ENCODE measurements at places on chromosomes 4 and X.

DNA sequence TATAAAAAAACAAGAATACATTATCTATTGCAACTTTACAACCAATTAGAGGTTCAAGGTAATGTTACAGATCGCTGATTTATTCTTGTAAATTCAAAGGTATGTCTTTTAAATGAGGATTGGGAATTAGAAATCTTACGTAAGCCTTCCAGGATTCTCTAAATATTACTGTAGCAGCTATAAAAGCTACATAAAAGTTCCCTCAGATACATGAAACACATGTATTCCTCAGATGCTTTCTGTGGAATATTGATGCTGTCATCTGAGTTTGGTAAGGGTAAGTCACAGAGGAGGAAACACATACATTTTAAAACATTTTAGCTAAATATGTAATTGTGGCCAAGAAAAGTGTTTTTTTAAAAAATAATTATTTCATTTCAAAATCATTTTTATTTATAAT lies 3.4 kb downstream of the AFP start:
- DNase-seq = no peak

DNA sequence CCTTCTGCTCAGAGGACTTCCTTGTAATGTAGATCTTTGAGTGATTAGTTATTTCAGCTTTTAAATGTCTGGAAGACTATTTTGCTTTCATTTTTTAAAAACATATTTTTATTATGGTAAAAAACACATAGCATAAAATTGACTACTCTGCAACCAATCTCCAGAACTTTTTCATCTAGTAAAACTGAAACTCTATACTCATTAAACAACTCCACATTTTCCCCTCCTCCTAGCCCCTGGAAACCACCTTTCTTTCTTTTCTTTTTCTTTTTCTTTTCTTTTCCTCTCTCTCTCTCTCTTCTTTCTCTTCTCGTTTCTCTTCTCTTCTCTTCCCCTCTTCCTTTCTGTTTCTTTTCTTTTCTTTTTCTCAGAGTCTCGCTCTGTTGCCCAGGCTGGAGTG lies 230.6 kb downstream of the DLG3 start:
- DNase-seq = no peak

- no peak for DNase-seq
These were observed 326.7 kb downstream of the STK32B start for GRCh38 chr4:5378002-5378401.

- no peak for DNase-seq
These were observed 42.5 kb downstream of the ZBTB49 start for GRCh38 chr4:4332529-4332928.

- DNase-seq = no peak
These were observed 723 bp downstream of the WDFY3 start for GRCh38 chr4:84965553-84966381.

DNA sequence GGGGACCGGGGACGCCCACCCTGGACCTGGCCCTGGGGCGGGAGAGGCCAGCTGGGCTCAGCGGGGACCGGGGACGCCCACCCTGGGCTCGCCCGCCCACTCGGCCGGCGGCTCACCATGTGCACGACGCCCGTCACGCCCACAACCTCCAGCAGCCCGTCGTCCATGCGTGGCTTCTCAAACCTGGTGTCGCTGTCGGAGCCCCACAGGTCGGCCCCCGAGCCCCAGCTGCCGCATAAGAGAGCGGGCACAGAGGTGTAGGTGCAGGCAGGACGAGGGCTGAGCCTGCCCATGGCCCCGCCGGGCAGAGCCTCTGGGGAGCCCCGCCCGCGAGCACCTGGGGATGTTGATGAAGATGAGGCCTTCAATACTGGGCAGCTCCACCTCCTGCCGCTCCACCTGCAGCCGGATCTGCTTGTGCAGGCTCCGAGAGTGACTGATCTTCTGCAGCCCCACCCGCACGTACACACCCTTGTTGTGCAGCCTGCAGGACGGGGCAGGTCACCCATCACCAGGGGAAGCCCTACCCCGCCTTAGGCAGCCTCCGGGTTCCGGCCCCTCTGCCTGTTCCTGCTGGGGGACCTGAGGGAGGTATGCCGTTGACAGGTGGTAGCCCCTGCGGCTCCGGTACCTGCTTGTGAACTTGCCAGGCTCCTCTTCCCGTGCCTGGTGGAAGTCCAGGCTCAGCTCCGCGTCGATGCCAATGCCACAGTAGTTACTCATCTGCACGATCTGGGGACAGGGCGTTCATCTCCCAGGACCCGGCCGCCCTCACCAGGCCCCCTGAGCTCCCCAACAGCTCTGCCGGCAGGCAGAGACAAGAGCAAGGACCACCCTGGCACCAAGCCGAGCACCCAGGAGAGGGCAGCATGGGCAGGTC lies 11.8 kb downstream of the DGKQ start:
- no peak for DNase-seq

DNA sequence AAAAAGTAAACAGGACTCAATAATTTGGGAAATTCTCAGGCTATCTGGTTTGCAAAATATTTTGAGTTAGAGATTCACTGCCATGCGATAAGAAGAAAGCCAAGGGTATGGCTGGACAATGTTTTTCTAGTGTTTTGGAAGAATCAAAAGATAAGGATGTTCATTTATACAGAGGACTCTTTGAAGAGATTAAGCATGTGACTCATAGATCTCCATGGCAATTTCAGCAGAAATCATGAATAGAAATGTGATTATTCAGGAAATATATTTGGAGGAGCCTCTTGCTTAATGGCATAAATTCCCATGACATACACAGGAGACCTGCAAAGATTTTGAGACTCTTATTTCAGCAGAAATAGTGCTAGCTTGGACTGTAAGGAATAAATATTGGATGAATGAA lies 16.7 kb upstream of the FRAS1 start:
- no peak for DNase-seq

DNA sequence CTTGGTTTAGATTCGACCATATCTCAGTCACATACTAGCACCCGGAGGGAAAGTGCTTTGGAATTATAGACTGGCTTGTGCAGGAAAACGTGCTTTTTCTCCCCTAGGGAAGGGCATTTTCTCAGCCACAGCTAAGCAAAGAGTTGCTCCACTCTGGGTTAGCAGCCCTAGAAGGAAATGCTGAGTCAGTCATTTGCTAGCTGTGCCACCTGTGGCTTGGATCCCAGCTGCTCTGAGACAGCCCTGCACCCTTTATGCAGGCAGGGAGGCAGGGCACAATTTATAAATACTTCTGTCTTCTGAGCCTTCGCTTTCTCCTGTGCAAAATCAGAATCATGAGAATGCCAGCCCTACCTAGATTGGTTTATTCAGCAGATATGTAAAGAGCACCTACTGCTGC lies 1.3 kb upstream of the USP51 start:
- DNase-seq = no peak

DNA sequence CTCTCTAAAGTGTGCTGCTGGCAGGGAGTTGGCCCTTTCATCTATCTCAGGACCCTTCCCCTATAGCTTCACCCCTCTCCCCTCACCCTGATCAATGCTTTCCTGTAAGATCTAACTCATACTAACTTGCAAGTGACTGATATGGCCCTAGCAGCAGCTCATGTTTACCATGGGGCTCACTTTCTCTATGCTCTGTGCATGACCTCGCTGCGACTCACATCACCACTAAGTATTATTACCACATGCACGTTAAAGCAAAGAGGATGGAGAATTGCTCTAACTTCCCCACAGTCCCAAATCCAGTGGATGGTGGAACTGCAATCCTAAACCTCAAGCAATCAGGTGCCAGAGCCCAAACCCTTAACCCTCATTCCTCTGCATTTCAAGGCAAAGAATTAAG lies 626.6 kb downstream of the MID1IP1 start:
- no peak for DNase-seq

GRCh38 chr4:17327591-17327990 lies 184.3 kb downstream of the QDPR start:
- DNase-seq = no peak

- DNase-seq = no peak
These were observed 29.2 kb upstream of the CCNI start for GRCh38 chr4:77104791-77105540.

DNA sequence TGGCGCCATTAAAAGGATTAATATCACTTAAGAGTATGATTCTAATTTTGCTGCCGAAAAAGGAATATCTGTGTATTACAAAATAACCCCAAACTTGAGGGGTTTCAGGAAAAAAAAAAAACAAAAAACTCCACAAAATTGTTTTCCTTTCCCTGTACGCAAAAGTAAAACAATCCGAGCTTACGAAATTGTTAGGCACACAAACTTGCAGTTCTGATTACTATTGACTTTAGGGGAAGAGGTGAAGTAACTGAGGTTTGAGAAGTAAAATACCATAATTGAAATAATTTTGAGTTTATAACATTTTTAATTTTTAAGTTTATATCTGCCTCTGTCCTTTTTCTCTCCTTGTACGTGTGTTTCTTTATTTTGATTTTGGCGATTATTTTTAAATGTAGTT lies 64.8 kb downstream of the USP9X start:
- no peak for DNase-seq

DNA sequence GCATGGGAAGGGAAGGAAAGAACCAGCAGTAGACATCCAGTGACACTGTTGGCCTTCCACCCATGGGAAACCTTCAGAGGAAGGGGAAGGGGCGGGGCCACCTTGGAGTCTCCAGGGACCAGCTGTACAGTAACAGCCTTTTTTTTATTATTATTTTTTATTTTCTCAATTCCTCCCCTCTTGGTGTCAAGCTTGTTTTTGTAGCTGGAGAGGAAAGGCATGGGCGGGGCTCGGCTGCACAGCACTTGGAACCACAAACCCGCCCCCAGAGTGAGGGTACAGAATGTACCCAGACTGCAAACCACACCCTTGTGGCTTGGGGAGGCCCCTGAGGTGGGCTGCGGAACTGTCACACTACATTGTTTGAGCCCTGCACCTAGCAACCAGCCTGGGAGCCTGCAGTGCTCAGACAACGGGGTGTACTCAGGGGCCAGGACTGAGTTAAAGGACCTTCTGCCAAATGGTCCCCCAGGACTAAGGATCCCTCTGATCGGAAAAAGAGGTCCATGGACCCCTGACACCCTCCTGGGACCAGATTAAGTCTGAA lies 45.7 kb downstream of the PRPS1 start:
- DNase-seq = peak; percentile 78

- DNase-seq = no peak
These were observed 206.9 kb downstream of the GLUD2 start for GRCh38 chrX:121254336-121254735.

- no peak for DNase-seq
These were observed 59.2 kb upstream of the ZC4H2 start for GRCh38 chrX:65035446-65035770.

GRCh38 chr4:1478766-1479355 lies 72.6 kb upstream of the NKX1-1 start:
- DNase-seq = no peak

GRCh38 chrX:120456973-120457372 lies 12.1 kb downstream of the LAMP2 start:
- no peak for DNase-seq

DNA sequence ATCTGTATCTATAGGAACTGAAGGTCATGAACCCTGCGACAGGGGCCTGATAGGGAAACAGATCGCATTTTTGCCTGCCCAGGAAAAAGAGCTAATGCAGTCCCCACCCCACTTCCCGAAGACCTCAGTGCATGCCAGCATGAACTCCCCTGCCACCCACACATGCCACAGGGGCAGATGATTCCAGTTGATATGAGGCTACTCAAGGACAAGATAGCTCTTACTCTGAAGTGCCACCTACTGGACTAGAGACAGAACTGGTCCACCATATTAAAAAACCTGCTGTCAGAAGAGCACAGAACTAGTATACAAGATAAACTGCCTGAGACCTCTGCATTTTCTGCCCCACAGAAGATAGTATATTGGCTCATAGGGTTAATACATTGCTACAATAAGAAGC lies 68.0 kb downstream of the YIPF7 start:
- no peak for DNase-seq

DNA sequence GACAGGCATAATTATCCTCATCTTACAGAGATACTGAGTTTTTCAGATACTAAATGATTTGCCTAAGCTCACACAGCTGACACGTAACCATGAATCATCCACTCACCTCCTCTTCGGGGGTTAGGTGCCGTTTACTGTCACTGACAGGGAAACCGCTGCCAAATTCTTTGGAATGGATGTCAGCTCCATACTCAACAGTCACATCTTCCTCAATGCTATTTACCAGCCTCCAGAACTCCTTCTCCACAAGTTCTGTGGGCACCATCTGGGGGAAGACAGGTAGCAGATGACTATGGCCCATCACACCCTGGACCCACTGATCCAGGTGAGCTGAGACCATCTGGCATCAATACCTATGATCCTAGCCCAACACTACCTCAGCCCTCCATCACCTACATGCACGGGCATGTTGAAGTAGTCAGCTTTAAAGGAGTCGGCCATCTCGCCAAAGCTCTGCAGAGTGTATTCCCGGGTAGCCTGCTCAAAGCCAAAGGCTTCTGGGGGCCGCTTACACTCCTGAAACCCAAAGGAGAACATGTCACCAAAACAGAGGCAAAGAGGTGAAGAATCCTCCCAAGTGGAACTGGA lies 13.5 kb downstream of the KDM5C start:
- no peak for DNase-seq

DNA sequence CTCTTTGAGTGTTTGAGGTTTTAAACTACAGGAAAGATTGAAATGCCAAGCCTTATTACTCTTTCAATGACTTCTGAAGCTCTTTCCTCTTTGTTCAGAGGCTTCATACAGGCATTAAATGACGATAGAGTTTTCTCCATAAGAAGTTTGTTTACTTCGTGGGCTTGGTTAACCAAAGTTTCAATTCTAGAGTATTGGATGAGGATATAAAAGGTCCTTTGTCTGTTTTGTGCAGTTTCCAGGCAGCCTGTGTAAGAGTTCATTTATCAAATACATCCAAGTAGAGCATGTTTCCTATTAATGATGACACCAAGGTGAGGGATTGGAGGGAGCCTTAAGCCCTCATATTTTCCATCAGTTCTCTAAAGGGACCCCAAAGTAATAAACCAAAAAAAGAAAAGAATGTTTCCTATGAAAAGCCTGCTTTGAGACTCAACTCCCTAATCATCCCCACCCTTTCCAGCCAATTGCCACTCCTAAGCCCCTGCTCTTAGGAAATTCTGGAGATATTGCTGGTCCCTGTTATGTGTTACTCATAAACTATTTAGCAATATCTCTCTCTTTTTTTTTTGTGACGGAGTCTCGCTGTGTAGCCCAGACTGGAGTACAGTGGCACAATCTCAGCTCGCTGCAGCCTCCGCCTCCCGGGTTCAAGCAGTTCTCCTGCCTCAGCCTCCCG lies 106.2 kb upstream of the IL13RA1 start:
- no peak for DNase-seq

- no peak for DNase-seq
These were observed 50.8 kb upstream of the NPFFR2 start for GRCh38 chr4:71980976-71981375.

DNA sequence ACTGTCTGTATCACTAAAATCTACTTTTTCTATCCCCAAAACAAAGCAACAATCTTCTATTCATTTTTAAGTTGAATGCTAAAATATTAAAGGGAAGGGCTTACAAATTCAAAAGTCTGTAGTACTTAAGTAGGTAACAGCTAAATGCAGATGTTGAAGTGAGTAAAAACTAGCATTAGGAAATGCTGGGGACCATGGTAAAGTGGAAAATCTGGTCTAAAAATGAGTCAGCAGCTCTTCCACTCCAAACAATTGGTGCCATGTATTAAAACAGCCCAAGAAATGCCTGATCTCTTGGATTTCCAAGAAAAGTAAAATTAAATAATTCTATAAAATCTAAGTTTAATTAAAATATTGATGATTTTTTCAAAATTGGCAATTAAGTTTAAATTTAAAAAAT lies 73.3 kb upstream of the PPP3CA start:
- DNase-seq = no peak
